Type B pancreatic cell (in vitro differentiated cells): ENCODE measurements at places on chromosomes 5 and 9. TPM values are rescaled to one million over a fixed set of nuclear protein-coding genes. Genes with fewer than 3 reads are reported as not detected.

The SHLD3 gene
- 4.0 and 4.2 TPM in 2 replicates for total RNA-seq

The C5orf58 gene
- not detected in 2 replicates for total RNA-seq

The CCNI2 gene
- 0.76 and 1.4 TPM in 2 replicates for total RNA-seq

The STPG3 gene
- 0.31 TPM in 1 of 2 replicates, not detected in the other for total RNA-seq

The KCNIP1 gene
- total RNA-seq: 1.2 and 5.3 TPM in 2 replicates

The PTPA gene
- 102 and 115 TPM in 2 replicates for total RNA-seq

The EQTN gene
- total RNA-seq: 1.1 TPM in 1 of 2 replicates, not detected in the other

The FREM1 gene
- 8.6 and 50.8 TPM in 2 replicates for total RNA-seq

The PLPPR1 gene
- total RNA-seq: 3.2 and 6.2 TPM in 2 replicates

DNA sequence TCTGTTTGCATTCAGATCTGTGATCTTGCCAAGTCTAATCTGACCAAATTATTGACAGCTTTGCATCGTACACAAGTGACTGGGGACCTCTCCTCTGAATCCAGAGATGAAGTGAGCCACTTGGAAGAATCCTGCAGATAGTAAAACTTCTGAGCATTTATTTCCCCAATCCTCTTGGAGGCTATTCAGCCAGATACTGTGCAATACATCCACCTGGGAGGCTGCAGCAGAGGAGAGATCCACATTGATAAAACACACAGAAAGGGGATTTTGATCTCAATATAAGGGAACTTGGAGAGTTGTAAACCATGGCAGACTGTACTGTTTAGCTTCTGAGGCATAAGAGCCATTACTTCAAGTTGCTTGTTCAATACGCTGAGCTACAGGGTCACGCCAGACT is 654.6 kb downstream of the MTRR start:
- no peak for DNase-seq
- no peaks in the 10 kb centered on the region for H3K36me3 ChIP-seq
- H3K27ac ChIP-seq: no peak overlapping the region
- H3K4me1 ChIP-seq: peaks cover 10% of the 10 kb centered on the region
- no peak overlapping the region for H3K4me3 ChIP-seq
- H3K27me3 ChIP-seq: no peaks in the 10 kb centered on the region

DNA sequence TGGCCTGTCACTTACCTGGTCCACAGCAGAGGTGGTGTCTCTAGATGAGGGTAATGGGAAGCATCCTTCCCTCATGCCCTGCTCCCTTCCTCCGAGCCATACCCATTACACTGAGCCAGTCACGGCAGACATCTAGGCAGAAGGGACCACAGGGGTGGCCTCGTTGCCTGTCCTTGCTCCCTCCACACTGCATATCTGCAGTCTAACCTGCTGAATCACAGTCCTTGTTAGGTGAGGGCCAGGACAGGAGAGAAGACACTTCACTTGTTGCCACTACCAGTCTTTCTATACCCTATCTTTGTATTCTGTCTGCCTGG is 18.4 kb upstream of the SPINK4 start:
- no peak overlapping the region for H3K4me3 ChIP-seq
- peaks cover 2% of the 10 kb centered on the region for H3K27me3 ChIP-seq
- H3K27ac ChIP-seq: no peak overlapping the region
- DNase-seq: no peak

- H3K4me3 ChIP-seq: no peak overlapping the region
- no peak overlapping the region for H3K27ac ChIP-seq
- DNase-seq: no peak
- H3K36me3 ChIP-seq: no peaks in the 10 kb centered on the region
These were observed 4.8 kb downstream of the KIAA0825 start for GRCh38 chr5:94613583-94613982.

GRCh38 chr9:93588641-93589609 is 12.5 kb downstream of the PHF2 start:
- H3K36me3 ChIP-seq: peaks cover 9% of the 10 kb centered on the region
- no peaks in the 10 kb centered on the region for H3K27me3 ChIP-seq
- no peak overlapping the region for H3K4me3 ChIP-seq

DNA sequence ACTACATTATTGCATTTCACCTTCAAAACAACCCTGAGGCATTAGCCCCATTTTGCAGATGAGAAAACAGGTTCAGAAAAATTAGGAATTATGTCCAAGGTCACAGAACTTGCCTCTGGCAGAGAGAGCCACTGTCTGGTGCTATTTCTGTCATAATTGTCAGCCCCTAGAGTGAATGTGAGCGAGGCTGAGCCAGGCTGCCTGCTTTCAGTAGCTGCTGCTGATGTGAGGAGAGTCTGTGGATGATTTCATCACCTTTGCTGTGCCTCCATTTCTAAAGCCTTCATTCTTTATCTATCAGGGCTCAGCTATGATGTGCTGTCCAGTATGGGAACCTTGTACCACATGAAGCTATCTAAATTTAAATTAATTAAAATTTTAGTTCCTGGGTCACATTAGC is 71.4 kb downstream of the INSYN2B start:
- H3K4me1 ChIP-seq: peaks cover 18% of the 10 kb centered on the region
- no peaks in the 10 kb centered on the region for H3K36me3 ChIP-seq
- DNase-seq: no peak
- H3K27me3 ChIP-seq: peaks cover 6% of the 10 kb centered on the region

GRCh38 chr5:153546566-153546965 is 56.1 kb downstream of the GRIA1 start:
- peaks cover 5% of the 10 kb centered on the region for H3K4me1 ChIP-seq
- no peak overlapping the region for H3K4me3 ChIP-seq
- H3K27ac ChIP-seq: no peak overlapping the region
- no peak for DNase-seq

GRCh38 chr9:105693435-105694189 is 729 bp upstream of the TMEM38B start:
- peaks cover 18% of the 10 kb centered on the region for H3K4me1 ChIP-seq
- peak overlapping the region; percentile 27 for H3K27ac ChIP-seq
- H3K4me3 ChIP-seq: peak overlapping the region; percentile 95

GRCh38 chr5:68232277-68232676 is 16.7 kb downstream of the PIK3R1 start:
- no peaks in the 10 kb centered on the region for H3K27me3 ChIP-seq
- DNase-seq: no peak
- H3K27ac ChIP-seq: no peak overlapping the region
- H3K4me3 ChIP-seq: no peak overlapping the region

GRCh38 chr9:72909428-72909827 is 43.4 kb downstream of the ALDH1A1 start:
- H3K36me3 ChIP-seq: peaks cover 3% of the 10 kb centered on the region
- no peak for DNase-seq

GRCh38 chr5:118818604-118819003 is 169.7 kb downstream of the DTWD2 start:
- H3K27ac ChIP-seq: no peak overlapping the region
- H3K4me3 ChIP-seq: no peak overlapping the region
- no peaks in the 10 kb centered on the region for H3K36me3 ChIP-seq
- no peaks in the 10 kb centered on the region for H3K4me1 ChIP-seq
- no peak for DNase-seq
- no peaks in the 10 kb centered on the region for H3K27me3 ChIP-seq

GRCh38 chr9:86829496-86830046 is 117.7 kb downstream of the GAS1 start:
- H3K4me3 ChIP-seq: no peak overlapping the region
- no peaks in the 10 kb centered on the region for H3K27me3 ChIP-seq
- no peaks in the 10 kb centered on the region for H3K36me3 ChIP-seq

DNA sequence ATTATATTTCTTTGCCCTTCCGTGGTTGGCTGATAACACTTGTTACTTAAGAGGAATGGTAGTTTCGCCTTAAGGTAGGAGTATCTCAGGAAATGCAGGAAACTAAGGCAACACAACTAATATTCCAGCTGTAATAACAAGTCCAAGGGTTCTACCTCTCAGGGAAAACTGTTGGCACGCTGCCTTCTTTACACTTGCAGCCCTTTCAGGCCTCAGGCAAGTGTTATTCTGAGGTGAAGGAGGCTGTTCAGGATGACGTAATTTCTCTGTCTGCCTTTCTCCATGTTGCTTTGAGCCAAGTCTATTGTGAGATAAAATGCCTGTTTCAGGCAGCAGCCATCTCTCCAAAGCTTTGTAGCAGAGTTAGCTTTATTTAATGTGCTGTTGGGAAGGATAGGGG is 38.0 kb downstream of the VCAN start:
- peaks cover 9% of the 10 kb centered on the region for H3K4me1 ChIP-seq
- peak overlapping the region; percentile 6 for H3K27ac ChIP-seq
- H3K36me3 ChIP-seq: peaks cover 23% of the 10 kb centered on the region

- H3K4me3 ChIP-seq: no peak overlapping the region
- no peaks in the 10 kb centered on the region for H3K36me3 ChIP-seq
- DNase-seq: no peak
- no peaks in the 10 kb centered on the region for H3K4me1 ChIP-seq
- H3K27ac ChIP-seq: no peak overlapping the region
These were observed 15.0 kb downstream of the TRPM6 start for GRCh38 chr9:74872619-74873233.

DNA sequence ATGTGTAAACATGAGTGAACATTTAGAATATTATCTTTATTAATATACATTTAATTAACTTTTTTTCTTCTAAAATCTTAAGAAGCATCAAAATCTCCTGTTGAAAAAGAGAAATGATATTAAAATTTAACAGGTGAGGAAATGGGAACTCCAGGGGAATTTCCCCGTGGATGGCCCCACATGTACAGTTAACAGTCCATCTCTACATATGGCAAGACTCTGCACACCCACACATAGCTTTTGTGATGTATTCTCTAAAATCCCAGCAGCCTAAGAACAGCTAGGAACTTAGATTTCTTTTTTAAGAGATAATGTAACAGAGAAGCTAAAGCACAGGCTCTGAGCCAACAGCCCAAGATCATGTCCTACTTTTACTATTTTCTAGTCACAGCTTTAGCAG is 556.3 kb upstream of the RGMB start:
- no peak for DNase-seq
- H3K27ac ChIP-seq: no peak overlapping the region
- no peak overlapping the region for H3K4me3 ChIP-seq
- H3K36me3 ChIP-seq: no peaks in the 10 kb centered on the region

GRCh38 chr5:35248843-35249780 is 18.8 kb upstream of the PRLR start:
- H3K27me3 ChIP-seq: no peaks in the 10 kb centered on the region
- peaks cover 26% of the 10 kb centered on the region for H3K4me1 ChIP-seq
- H3K27ac ChIP-seq: peak overlapping the region; percentile 12

GRCh38 chr9:15243081-15243480 is 63.9 kb downstream of the TTC39B start:
- H3K27me3 ChIP-seq: no peaks in the 10 kb centered on the region
- H3K27ac ChIP-seq: no peak overlapping the region
- peaks cover 2% of the 10 kb centered on the region for H3K36me3 ChIP-seq
- H3K4me3 ChIP-seq: no peak overlapping the region

DNA sequence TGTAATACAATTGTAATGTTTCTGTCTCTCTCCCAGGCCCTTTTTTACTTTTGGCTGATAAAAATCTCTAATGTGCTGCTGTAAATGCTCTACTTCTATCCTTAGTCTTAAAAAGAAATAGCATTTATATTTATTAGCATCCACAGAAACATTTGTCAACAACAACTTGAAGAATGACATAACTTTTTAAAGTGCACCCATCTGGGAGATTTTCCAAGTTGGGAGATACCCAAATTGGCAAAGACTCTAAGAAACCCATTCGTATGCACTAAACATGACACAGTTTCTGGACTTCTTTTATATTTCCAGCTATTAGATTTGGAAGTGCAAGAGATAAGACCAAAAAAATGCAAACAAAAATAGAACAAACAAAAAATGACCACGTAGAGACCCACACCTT is 2287.4 kb upstream of the WWC1 start:
- no peaks in the 10 kb centered on the region for H3K27me3 ChIP-seq
- no peak overlapping the region for H3K27ac ChIP-seq
- H3K36me3 ChIP-seq: no peaks in the 10 kb centered on the region
- H3K4me3 ChIP-seq: no peak overlapping the region
- DNase-seq: no peak
- H3K4me1 ChIP-seq: no peaks in the 10 kb centered on the region

DNA sequence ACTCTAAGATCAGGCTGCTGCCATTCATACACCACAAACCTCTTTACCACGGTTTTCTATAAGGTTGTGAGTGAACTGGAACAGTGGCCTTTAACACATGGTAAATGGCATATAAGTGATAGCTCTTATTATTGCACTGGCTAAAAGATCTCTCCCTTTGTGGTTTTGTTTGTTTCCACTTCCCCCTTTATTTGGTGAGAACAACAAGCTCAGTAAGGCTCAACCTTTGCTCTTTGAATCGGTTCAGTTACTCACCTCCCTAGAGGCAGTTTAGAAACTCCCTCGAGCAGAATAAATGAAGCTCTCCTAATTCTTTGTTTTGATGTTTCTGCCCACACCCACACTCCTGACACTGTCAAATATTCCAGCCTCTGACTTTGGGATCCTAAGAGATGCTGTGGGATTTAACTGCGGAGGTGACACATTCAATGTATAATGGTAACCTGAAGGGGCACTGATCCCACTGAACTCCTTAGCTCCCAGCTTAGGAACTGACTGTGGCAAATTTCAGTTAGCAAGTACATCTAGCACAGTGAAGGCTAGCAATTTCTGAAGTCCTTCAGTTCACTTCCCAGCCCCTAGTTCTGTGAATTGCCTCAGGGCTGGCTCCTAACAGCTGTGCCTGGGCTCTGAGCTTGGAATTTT is 22.5 kb upstream of the RAD23B start:
- H3K4me3 ChIP-seq: no peak overlapping the region
- no peak overlapping the region for H3K27ac ChIP-seq
- DNase-seq: no peak
- no peaks in the 10 kb centered on the region for H3K36me3 ChIP-seq
- H3K27me3 ChIP-seq: no peaks in the 10 kb centered on the region

GRCh38 chr9:94867842-94868312 is 141.4 kb downstream of the AOPEP start:
- peaks cover 6% of the 10 kb centered on the region for H3K36me3 ChIP-seq
- H3K27ac ChIP-seq: peak overlapping the region; percentile 91
- H3K27me3 ChIP-seq: no peaks in the 10 kb centered on the region
- peaks cover 68% of the 10 kb centered on the region for H3K4me1 ChIP-seq
- DNase-seq: no peak

GRCh38 chr9:135714242-135715055 is 12.5 kb downstream of the KCNT1 start:
- peaks cover 71% of the 10 kb centered on the region for H3K27me3 ChIP-seq
- no peaks in the 10 kb centered on the region for H3K36me3 ChIP-seq
- H3K27ac ChIP-seq: no peak overlapping the region
- no peaks in the 10 kb centered on the region for H3K4me1 ChIP-seq
- no peak for DNase-seq

GRCh38 chr5:170235876-170236864 is 3.4 kb downstream of the C5orf58 start:
- H3K27me3 ChIP-seq: peaks cover 6% of the 10 kb centered on the region
- no peak overlapping the region for H3K4me3 ChIP-seq
- H3K4me1 ChIP-seq: no peaks in the 10 kb centered on the region
- no peak for DNase-seq

DNA sequence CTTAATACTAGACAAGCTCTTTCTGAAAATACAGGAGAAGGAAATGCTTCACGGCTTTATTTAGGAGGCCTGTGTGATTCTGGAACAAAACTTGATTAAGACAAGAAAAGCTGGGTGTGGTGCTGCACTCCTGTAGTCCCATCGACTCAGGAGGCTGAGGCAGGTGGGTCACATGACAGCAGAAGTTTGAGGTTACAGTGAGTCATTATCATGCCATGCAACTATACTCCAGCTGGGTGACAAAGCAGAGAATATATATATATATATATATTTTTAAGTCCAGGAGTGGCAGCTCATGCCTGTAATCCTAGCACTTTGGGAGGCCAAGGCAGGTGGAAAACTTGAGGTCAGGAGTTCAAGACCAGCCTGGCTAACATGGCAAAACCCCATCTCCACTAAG is 33.1 kb upstream of the SPIN1 start:
- H3K27ac ChIP-seq: peak overlapping the region; percentile 69
- no peak for DNase-seq
- peaks cover 10% of the 10 kb centered on the region for H3K4me1 ChIP-seq
- peaks cover 5% of the 10 kb centered on the region for H3K36me3 ChIP-seq
- no peak overlapping the region for H3K4me3 ChIP-seq
- no peaks in the 10 kb centered on the region for H3K27me3 ChIP-seq
